Left cardiac atrium (tissue), 4 donors: ENCODE measurements at places on chromosomes 2 and 18.

DNA sequence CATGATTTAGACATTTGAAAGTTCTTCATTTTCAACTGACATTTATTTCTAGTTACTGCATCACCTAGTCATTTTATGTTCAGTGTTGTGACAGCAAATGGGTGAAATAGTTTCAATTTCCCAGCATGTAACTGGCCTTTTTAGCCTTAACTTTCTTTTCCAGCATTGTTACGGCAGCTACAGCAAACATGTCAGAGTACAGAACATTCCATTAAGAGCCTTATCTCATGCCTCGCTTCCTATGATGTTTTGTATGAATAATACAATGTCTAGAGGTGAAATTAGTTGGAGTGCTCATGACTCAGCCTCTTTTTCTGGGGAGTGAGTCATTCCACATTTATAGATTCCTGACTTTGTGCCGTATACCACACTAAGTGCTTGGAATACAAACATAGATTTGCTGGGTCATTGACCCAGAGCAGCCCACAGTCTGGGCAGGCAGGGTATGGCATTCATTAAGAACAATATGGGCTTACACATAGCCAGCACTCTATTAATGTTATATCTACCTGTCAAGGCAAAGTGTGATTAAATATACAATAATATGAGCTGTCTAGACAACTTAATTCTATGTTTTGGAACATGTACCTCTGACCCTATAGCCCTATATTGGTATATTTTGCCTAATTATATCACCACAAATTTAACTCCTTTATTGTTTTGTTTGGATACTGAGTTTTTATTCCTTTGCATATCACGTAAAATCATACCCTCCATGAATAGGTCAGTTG lies 72.2 kb downstream of the MAP2 start:
- DNase-seq, result no peak

GRCh38 chr2:182631299-182631698 lies 84.8 kb upstream of the DNAJC10 start:
- DNase-seq, result no peak

DNA sequence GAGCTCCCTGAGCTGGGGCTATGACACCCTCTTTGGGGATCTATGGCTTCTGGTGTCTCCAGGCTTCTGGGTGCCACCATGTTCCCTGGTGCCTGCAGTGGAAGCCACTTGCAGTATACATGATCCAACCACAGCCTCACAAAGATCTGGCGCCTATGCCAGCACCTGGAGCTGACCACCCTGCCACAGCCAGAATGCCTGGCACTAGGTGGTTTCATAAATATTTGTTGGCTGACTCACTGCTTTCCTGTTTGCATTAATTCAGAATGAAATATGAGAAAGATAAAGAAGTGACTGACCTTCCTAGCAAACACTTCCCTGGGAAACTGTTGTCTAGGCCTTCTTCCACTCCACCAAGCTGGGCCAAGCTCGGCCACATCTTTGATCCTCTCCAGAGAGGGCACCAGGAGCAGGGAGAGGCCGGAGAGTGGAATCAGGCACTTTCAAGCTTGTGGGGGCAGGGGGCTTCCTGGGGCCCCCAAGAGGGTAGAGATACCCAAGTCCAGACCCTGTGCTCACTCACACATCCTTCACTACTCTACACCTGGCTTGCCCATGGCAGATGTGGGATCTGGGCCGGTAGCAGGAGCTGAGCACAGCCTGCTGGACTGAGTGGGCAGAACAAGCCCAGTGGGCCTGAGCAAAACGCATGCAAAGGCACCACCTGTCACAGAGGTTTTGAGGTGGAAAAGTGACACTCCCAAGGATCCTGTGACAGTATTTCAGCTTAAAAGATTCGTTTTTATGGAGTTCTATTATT lies 565.7 kb downstream of the SLC4A3 start:
- no peak for DNase-seq

DNA sequence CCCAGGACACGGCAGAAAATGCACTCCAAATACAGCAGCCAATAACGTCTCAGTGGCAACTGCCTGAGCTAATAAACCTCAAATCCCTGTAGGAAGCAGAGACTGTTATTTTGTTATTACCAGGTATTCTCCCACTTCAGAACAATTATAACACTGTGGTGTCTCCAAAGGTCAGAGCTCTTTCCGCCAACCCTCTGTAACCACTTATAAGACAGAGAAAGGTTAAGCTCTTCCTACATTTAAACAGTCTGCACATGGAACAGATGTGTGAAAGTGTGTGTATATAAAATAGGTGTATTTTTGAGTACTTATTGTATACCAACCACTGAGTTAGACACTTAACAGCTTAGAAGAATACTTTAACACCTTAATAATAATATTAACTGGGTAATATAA lies 64.1 kb downstream of the FBXO15 start:
- DNase-seq, result no peak
